ENCODE measurements at places on chromosomes 11 and 22. TPM values are rescaled to one million over a fixed set of nuclear protein-coding genes. Genes with fewer than 3 reads are reported as not detected.

Gene SLC1A2
- total RNA-seq, result 6.5 TPM

Gene RPS25
- 870 TPM for total RNA-seq

Gene WNT7B
- total RNA-seq, result not detected

Gene MPZL3
- total RNA-seq, result 0.28 TPM

Gene PGA4
- not detected for total RNA-seq

Gene UPB1
- not detected for total RNA-seq

Gene PISD
- total RNA-seq, result 34.9 TPM

Gene OR52I2
- total RNA-seq, result not detected

Gene PPP2R5B
- total RNA-seq, result 11.2 TPM

Gene SPATA19
- total RNA-seq, result not detected

Gene ARFIP2
- 59.4 TPM for total RNA-seq

Gene CSNK2A3
- total RNA-seq, result 1.1 TPM

Gene GPR83
- total RNA-seq, result under 0.01 TPM

Gene ESAM
- total RNA-seq, result 0.14 TPM

Measured in smooth muscle cell of bladder (primary cell).